ENCODE measurements at places on chromosomes 4 and X.

GRCh38 chr4:120731561-120731960, 191.0 kb downstream of the PRDM5 start:
- DNase-seq: no peak

- peak; percentile 29 for DNase-seq
Observed at GRCh38 chr4:1809754-1810502, 16.8 kb downstream of the FGFR3 start.

DNA sequence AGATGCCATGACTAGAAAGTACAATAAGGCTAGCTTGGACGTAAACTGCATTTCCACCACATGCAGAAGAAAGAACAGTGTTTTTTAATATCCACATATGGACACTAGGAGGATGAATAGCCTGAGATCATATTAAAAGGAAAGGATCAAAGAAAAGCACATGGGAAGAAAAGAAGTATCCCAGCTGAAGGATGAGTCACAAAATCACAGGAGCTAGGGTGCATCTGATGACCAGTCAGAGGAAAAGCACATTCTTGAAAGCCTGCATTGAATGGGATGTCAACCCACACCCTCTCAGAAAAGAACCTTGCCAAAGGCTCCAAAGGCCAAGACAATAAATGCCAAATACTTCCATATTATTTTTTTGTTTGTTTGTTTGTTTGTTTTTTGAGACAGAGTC, 56.8 kb upstream of the PRDX4 start:
- DNase-seq: no peak

GRCh38 chr4:110415041-110415440, 60.9 kb upstream of the ENPEP start:
- DNase-seq: no peak

DNA sequence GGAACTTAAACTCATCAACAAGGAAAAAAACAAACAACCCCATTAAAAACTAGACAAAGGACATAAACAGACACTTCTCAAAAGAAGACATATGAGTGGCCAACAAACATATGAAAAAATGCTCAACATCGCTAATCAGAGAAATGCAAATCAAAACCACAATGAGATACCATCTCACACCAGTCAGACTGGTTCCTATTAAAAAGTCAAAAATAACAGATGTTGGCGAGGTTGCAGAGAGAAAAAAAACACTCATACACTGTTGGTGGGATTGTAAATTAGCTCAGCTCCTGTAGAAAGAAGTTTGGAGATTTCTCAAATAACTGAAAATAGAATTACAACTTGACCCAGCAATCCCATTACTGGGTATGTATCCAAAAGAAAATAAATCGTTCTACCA, 28.7 kb downstream of the APLN start:
- DNase-seq: no peak

- no peak for DNase-seq
Observed at GRCh38 chr4:134174271-134174670, 27.3 kb downstream of the PABPC4L start.

DNA sequence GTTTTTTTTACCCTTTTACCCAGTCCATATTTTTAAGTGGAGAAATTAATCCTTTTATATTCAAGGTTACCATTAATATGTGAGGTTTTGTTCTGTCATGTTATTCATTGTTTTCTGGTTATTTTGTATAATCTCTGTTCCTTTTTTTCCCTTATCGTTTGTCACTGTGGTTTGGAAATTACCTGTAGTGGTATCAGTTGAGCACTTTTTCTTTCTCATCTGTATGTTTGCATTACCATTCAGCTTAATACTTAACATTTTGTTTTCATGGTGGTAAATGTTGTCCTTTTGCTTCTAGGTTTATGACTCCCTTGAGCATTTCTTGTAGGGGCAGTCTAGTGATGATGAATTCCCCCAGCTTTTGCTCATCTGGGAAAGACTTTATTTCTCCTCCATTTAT, 6.6 kb downstream of the ETDC start:
- DNase-seq: no peak

DNA sequence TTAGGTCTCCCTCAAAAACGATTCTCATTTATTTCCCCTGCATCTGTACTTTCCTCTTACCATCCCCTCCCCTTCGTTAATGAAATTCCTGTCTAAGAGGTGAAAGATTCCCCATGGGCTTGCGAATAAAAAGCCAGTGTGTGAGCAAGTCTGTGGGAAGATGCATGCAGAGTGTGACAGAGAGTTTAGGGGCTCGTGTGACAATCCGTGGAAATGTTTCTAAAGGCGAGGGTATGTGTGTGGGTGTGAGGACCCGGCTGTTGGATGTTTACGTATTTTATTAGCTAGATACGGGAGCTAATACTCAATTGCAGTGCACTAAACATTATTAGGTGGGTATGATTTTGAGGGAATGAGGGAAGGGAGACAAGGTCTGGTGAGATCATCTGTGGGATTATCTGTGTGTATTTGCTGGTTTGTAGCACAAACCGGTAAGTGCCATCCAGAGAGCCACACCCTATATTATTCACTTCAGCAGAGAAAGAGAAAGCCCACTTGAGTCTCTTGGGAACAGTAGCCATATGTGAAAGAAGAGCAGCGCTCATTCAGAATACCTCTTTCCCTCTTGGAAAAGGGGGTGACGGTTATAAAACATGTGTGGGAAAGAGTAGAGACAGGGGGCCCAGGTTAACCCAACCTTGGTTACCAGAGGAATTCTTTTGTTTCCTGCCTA, 893 bp upstream of the HOPX start:
- no peak for DNase-seq

GRCh38 chr4:74450298-74450683, 5.4 kb downstream of the AREG start:
- no peak for DNase-seq

DNA sequence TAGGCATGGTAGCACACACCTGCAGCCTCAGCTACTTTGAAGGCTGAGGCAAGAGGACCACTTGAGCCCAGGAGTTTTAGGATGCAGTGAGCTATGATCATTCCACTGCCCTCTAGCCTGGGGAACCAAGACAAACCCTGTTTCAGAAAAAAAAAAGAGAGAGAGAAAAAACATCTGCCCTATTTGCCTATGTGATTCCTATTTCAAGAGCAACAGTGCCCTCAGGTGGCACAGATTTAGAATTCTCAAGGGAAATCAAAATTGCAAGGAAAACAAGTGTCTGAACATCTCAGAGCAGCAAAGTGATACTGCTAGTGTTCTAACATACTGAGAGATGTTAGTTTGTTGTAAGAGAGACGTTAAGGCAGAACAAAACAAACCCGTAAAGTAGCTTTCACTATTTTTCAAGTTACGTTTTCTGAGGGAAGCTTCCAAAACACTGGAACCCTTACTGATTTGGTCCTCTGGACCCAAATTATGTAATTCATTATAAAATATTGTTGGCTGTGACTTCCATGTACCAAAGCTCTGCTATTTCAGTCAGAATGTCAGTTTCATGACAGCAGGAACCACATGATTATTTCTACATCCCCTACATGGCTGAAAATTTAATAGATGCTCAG, 7.9 kb downstream of the BDH2 start:
- peak; percentile 61 for DNase-seq

- no peak for DNase-seq
Observed at GRCh38 chrX:148658115-148658730, 157.8 kb downstream of the AFF2 start.

DNA sequence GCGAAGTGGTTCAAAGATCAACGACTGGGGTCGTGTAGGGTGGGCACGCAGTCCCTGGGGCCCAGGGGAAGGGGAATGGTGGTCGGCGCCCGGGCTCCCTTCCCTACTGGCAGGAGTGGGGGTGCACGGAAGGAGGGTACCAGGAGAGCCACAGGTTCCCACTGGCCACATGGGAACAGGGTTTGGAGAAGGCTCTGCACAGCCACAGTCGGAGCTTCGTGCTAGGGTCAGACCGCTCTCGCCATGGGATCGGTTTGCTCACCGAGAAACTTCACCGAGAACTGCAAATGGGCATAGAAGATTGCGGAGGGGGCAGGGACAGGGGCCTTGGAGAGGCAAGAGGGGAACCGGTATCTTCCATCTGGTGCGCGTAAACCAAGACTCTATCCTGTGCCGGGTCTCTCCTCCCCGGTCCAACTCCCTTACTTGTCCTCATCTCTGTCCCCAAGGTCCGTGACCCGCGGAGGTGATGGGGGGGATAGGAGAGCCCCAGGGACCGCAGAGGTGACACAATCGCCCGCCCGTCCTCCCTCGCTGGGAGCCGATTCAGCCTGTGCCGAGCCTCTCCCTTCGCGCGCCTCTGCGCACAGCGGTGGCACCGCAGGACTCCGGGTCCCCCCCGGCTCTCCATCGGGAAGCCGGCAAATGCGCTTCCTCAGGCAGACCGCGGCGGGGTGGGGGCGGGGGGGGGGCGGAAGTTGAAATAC, 1.0 kb downstream of the SCD5 start:
- DNase-seq: no peak

- DNase-seq: peak; percentile 27
Observed at GRCh38 chr4:89657931-89658700, 178.8 kb downstream of the SNCA start.

DNA sequence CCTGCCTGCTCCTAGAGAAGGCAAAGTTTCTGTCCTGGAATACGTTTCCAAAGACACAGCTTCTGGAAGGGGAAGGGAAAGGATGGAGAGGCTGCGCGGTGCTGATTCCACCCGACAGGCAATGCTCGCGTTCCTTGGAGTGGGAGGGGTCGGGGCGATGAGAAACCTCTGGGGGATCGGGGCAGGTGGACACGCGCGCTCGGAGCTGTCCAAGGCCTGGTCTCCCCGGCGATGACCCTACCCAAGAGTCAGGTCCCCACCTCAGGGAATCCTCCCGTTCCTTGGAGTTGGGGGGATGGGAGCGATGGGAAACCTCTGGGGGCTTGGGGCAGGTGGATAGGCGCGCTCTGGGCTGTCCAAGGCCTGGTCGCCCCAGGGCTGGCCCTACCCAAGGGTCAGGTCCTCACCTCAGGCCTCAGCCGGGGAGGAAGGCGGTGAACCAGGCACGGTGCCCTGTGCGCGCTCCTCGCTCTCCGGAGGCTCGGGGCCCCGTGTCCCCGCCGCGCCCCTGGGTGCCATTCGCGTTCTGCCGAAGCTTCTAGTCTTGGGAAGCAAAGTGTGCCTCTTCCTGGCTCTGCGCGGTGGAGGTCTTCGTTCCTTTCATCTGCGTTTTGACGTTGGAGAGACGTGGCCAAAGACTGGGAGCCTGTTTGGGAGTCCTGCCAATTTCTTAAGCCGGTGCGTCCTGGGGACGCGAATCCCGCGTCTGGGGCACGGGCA, 10.6 kb upstream of the SHOX start:
- DNase-seq: no peak

GRCh38 chr4:120939693-120940092, 17.2 kb upstream of the PRDM5 start:
- DNase-seq: no peak

DNA sequence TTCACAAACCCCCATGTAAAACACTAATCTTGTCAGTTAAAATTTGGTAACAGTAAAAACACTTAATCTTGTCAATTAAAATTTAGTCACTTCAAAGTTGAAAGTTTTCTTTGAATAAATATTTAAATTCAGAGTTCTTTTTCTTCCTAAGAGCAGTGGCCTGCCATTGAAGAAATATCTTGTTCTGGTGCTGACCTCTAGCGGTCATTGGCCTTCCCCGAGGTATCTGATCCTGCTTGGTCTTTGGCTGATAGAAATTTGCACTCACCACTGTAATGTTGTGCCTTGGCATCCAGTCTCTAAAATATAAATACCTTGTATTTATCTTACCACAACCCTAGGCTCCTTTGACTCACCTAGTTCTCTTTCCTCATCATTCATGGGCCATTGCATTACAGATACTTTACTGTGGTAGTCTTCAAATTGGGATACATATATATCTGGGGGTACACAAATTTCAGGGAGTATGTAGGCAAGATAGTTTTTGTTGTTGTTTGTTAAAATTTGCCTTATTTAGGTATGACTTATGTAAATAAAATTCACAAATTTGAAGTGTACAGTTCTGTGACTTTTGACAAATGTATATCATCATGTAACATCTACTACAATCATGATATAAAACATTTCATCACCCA, 6.7 kb upstream of the ART3 start:
- peak; percentile 60 for DNase-seq

DNA sequence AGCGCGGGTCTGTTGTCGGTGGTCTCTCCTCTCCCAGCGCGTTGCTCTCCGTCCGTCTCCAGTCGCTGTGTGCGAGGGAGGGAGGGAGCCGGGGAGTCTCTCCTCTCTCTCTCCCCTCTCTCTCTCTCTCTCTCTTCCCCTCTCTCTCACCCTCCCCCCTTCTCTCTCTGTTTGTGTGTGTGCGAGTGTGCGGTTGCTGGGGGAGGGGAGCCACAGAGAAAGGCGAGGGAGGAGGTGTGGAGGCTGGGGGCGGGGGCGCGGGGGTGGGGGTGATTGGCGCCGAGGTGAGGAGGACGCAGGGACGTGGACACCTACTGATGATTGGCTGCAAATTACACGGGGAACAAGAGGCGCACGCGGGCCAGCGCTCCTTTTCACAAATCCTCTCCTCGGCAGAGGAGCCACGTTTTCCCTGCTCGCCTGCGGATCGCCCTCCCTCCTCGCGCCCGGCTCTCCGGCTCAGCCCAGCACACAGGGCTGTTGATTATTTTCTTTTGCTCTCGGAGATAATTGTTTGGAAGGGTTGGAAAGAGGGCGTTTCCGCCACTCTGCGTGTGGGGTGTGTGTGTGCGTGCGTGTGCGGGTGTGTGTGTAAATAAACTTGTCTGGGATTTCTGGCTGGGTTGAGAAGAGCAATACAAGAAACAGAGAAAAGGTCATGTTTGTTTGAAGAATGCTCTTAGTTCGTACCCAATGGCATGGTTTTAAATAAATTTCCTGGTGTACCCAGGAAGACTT, at the start of gene CXXC4:
TSS of gene CXXC4 (minus strand) at position 73 of the 738 bp plus-strand sequence. CDS start 3,092 bp downstream, outside the sequence.
- no peak for DNase-seq

DNA sequence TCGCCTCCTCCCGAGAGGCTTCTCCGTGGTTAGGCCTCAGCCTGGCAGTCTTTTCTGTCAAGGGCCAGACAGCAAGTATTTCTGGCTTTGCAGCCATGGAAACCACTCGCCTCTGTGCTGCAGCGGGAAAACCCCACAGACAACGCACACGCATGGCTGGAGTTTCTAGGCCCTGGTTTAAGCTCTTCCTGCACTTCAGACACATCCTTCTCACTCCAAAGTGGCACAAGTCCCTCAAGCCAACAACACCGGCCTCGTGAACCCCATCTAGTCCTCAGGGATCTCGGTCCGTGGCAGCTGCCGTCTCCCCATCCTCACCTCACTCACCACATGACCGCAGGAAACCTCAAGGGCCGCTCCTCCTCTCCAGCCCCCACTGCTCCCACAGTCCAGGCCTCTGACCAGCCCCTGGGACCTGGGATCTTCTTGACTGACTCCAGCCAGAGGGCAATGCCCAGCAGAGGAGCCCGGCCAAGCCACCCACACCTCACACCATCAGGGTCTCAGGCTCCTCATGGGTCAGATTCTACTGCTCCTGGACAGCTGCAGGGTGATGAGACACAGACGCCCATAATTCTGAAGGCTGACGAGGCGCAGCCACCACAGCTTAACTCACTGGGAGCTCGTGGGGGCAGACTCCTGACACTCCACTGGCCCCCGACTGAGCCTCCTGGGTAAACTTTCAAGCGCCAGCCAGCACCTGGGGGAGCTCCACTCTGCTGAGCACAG, 21.7 kb downstream of the LETM1 start:
- no peak for DNase-seq

DNA sequence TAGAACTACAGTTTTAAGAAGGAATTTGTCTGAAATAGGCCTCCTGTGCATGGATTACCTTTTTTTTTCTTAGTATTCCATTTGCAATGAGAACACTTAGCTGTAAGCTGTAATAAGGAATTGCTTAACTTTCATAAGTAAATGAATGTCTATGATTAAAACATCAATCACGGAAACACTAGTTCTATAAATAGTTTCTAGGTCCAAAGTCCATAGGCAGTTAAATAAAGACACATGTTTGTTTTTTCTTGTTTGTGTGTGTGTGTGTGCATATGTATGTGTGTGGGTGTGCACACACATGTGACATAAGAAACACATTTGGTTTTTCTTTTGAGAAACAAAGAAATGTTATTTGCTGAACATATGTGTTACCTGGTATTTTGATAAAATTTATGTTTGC, 11.2 kb downstream of the GPRIN3 start:
- DNase-seq: no peak
